ENCODE measurements at places on chromosomes 16 and 17. TPM values are rescaled to one million over a fixed set of nuclear protein-coding genes. Genes with fewer than 3 reads are reported as not detected.

The KRTAP2-3 gene
- total RNA-seq = not detected

The MARF1 gene
- 54.3 TPM for total RNA-seq

The C17orf78 gene
- total RNA-seq = not detected

The SLC35G3 gene
- total RNA-seq = not detected

The PDILT gene
- not detected for total RNA-seq

The SLC38A7 gene
- 44.4 TPM for total RNA-seq

The RHBDL1 gene
- 1.8 TPM for total RNA-seq

The FAM222B gene
- total RNA-seq = 33.7 TPM

The MT3 gene
- total RNA-seq = not detected
